ENCODE measurements at places on chromosomes 11 and 22. TPM values are rescaled to one million over a fixed set of nuclear protein-coding genes. Genes with fewer than 3 reads are reported as not detected.

Gene KCNK7
- 3.0 TPM for total RNA-seq

Gene CNGA4
- 0.36 TPM for total RNA-seq

DNA sequence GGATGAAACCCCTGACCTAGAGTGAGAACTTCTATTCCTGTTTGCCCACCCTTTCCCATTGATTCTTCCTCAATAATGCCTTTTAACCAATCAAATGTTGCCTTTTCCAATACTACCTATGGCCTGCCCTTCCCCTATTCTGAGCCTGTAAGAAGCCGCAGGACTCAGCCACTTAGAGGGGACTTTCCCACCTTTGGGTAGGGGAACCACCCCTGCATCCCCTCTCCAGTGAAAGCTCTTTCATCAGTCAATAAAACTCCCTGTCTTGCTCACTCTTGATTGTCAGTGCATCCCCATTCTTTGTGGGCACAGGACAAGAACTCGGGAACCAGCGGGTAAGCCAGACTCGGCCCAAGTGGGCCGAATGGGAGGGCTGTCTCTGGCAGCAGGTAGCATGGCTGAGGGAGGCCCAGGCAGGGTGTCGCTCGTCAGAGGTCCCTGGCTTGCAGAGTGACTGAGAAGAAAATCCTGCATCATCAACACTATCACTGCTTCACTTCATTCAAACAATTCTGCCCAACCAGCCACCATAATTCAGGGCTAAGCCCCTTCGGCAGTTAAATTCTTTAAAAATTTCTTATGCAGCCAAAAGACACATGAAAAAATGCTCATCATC lies 30.4 kb downstream of the LDHAL6A start:
- H3K27me3 ChIP-seq, result no peaks in the 10 kb centered on the region
- DNase-seq, result no peak
- H3K4me3 ChIP-seq, result no peak overlapping the region
- H3K4me1 ChIP-seq, result no peaks in the 10 kb centered on the region
- H3K27ac ChIP-seq, result no peak overlapping the region
- peaks cover 63% of the 10 kb centered on the region for H3K36me3 ChIP-seq

- no peak overlapping the region for H3K4me3 ChIP-seq
- no peak overlapping the region for H3K27ac ChIP-seq
- H3K36me3 ChIP-seq, result no peaks in the 10 kb centered on the region
- no peaks in the 10 kb centered on the region for H3K4me1 ChIP-seq
These were observed 10.4 kb upstream of the THY1 start for GRCh38 chr11:119433358-119433725.

DNA sequence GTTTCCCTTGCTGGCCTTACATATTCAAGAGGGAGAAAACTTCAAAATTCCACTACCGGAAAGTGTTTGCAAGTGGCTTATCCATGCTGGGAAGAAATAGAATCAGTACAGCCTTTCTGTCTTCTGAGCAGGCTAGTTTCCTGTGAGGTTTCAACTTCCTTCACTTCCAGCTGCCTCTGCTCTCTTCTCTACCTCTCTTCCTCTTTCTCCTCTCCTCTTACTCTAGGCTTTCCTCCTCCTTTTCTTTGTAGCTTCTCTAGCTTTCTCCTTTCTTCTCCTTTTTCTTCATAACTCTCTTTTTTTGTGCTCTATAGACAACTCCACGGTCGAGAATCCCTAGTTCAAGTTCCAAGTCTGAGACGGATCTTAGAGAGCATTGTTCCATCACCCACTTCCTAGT lies 421.8 kb downstream of the ETS1 start:
- no peaks in the 10 kb centered on the region for H3K36me3 ChIP-seq
- no peak overlapping the region for H3K27ac ChIP-seq
- H3K4me1 ChIP-seq, result no peaks in the 10 kb centered on the region

GRCh38 chr11:43907028-43907975 lies 26.7 kb downstream of the ALKBH3 start:
- peaks cover 4% of the 10 kb centered on the region for H3K36me3 ChIP-seq
- H3K4me3 ChIP-seq, result no peak overlapping the region
- no peak overlapping the region for H3K27ac ChIP-seq
- no peaks in the 10 kb centered on the region for H3K4me1 ChIP-seq
- H3K27me3 ChIP-seq, result no peaks in the 10 kb centered on the region
- no peak for DNase-seq

- no peak overlapping the region for H3K4me3 ChIP-seq
- no peak overlapping the region for H3K27ac ChIP-seq
- H3K27me3 ChIP-seq, result peaks cover 5% of the 10 kb centered on the region
- no peaks in the 10 kb centered on the region for H3K36me3 ChIP-seq
These were observed 102.4 kb downstream of the RPL27A start for GRCh38 chr11:8784954-8785353.

DNA sequence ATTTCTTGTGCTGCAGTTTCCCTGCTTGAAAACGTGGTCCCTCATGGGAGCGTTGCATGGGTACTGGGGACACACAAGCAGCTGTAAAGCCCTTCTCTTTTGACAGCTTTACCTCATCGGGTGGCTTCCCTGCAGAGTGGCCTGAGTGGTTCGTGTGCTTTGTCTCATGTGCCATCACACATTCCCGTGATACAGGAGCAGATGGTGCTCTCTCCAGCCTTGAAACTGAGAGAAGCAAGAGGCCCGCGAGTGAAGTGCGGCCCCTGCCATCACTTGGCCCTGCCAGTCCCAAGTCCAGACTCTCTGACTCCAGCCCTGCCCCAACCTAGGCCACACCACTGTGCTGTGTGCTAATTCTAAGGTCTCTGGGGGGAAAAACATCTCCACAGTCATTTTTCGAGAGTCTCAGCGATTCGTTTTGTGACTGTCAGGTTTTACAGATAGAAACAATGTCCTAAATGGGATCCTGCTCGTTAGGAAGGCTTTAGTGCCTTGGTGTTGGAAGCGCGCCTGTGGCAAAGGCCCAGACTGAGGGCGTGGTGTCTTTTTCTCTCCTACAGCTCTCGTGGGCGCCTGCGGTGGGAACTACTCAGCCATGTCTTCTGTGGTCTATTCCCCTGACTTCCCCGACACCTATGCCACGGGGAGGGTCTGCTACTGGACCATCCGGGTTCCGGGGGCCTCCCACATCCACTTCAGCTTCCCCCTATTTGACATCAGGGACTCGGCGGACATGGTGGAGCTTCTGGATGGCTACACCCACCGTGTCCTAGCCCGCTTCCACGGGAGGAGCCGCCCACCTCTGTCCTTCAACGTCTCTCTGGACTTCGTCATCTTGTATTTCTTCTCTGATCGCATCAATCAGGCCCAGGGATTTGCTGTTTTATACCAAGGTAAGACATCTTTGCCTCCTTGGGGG lies 64.2 kb downstream of the KREMEN1 start:
- H3K27ac ChIP-seq, result no peak overlapping the region
- H3K36me3 ChIP-seq, result no peaks in the 10 kb centered on the region
- no peak for DNase-seq
- no peaks in the 10 kb centered on the region for H3K4me1 ChIP-seq
- H3K4me3 ChIP-seq, result no peak overlapping the region

Gene WBP2NL
- total RNA-seq, result 2.8 TPM

Gene DLG2
- 3.5 TPM for total RNA-seq

DNA sequence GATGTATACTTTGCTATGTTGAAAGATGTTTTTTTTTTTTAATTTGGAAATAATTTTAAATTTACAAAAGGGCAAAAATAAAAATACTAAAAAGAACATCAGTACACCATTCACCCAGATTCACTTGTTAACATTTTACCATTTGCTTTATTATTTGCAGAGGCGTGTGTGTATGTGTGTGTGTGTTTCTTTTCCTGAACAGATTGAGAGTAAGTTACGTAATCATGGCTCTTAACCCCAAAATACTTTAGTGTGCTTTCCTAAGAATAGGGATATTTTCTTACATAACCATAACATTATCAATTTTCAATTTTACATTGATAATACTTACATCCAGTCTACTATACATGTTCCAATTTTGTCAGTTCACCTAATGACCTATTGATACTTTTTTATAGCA lies 91.5 kb upstream of the HORMAD2 start:
- peaks cover 54% of the 10 kb centered on the region for H3K36me3 ChIP-seq
- H3K4me1 ChIP-seq, result no peaks in the 10 kb centered on the region
- no peak for DNase-seq
- no peaks in the 10 kb centered on the region for H3K27me3 ChIP-seq
- no peak overlapping the region for H3K4me3 ChIP-seq

Gene DDX25
- total RNA-seq, result not detected

- no peaks in the 10 kb centered on the region for H3K36me3 ChIP-seq
- H3K27ac ChIP-seq, result no peak overlapping the region
- no peak overlapping the region for H3K4me3 ChIP-seq
- no peaks in the 10 kb centered on the region for H3K27me3 ChIP-seq
- no peaks in the 10 kb centered on the region for H3K4me1 ChIP-seq
These were observed 619.8 kb downstream of the JRKL start for GRCh38 chr11:97009613-97010012.

GRCh38 chr22:34975721-34976120 lies 90.2 kb upstream of the ISX start:
- no peak for DNase-seq
- H3K4me1 ChIP-seq, result no peaks in the 10 kb centered on the region
- no peak overlapping the region for H3K27ac ChIP-seq
- H3K27me3 ChIP-seq, result no peaks in the 10 kb centered on the region
- no peak overlapping the region for H3K4me3 ChIP-seq

DNA sequence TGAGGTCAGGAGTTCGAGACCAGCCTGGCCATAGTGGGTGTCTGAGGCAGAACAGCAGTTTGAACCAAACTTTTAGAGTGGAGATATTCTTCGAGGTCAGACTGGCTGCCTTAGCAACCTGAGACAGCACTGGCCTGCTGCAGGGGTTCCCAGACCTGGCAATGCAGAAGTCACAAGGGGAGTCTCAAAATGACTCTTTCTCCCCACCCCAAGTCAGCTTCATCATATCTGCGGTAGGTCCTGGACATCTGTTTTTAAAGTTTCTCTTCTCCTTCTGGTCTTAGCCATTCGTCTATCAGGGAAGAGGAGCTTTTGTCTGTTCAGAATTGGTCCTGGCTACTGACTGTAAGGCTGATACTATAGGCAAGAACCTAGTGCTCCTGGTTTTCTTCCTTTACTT lies 14.5 kb upstream of the CLMP start:
- DNase-seq, result no peak
- H3K4me1 ChIP-seq, result no peaks in the 10 kb centered on the region
- peaks cover 9% of the 10 kb centered on the region for H3K27me3 ChIP-seq
- H3K27ac ChIP-seq, result no peak overlapping the region

- H3K27ac ChIP-seq, result no peak overlapping the region
- DNase-seq, result no peak
- H3K27me3 ChIP-seq, result peaks cover 4% of the 10 kb centered on the region
- H3K4me3 ChIP-seq, result no peak overlapping the region
These were observed 11.4 kb downstream of the ETS1 start for GRCh38 chr11:128575961-128576350.

Gene SMIM35
- 0.36 TPM for total RNA-seq

Gene USP35
- 18.0 TPM for total RNA-seq

DNA sequence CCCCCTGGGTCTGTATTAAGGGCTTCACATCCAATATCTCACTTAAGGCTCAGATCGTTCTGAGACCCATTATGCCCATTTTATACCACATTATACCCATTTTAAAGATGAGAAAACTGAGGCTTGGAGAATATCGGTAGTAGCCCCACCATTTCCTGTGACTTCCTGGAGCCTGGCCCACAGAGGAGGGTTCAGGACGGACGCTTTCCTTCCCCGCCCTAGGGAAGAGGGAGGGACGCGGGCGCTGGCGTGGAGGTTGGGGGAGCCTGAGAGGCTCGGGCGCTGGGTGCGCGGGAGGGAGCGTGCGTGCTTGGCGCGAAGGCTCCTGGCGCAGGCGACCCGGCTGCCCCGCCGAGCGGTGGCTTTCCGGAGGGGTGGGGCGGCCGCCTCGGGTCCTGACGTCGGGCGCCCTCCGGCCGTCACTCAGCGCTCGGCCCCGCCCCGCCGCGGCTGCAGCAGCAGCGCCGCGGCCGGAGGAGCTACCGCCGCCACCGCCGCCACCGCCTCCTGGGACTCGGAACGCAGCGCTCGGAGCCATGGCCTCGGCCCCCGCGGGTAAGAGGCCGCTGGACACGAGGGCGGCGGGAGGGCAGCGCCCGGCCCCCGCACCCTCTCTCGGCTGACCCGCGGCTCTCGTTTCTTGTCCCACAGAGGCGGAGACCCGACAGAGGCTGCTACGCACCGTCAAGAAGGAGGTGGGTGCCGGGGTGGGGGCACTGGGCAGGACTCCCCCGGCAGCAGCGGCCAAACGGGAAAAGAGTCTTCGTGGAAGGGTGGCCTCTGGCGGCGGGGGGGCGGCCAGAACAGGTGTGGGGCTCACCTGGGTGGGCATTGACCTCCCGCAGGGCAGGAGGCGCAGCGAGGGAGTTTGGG lies at the start of gene SGSM1:
Gene SGSM1 (plus strand): TSS at position 422 of the 873 bp plus-strand sequence. CDS start 115 bp downstream, at position 537.
- no peaks in the 10 kb centered on the region for H3K36me3 ChIP-seq
- H3K27me3 ChIP-seq, result peaks cover 12% of the 10 kb centered on the region
- peak within 1 kb of the TSS; percentile 36 for H3K27ac ChIP-seq
- peak; percentile 80 for DNase-seq

Gene PGA5
- total RNA-seq, result not detected

- H3K27me3 ChIP-seq, result no peaks in the 10 kb centered on the region
- no peaks in the 10 kb centered on the region for H3K4me1 ChIP-seq
- no peak overlapping the region for H3K27ac ChIP-seq
- H3K4me3 ChIP-seq, result no peak overlapping the region
- H3K36me3 ChIP-seq, result no peaks in the 10 kb centered on the region
These were observed 238.4 kb upstream of the CTSC start for GRCh38 chr11:88575916-88576315.

DNA sequence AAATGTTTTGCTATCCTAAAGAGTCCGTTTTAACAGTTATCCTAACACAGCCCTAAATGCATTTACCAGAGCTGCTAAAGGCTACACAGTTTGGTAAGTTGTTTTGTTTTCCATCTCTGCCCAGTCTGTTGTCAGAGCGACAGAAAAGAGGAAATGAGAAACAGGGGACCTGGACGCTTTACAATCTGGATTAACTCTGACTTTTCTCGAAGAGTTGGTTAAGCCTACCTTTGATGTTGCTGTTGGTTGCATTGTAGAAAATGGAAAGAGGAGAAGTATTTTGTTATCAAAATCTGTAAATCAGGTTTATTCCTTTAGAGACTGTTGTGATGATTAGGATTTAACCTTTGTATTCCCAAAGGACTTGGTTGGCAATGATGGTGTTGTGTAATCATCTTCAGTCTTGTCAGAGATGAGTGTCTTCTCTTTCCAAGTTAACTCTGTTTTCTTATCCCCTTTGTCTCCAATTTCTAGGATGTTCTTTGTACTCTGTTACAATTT lies 481 bp downstream of the ANGPTL5 start:
- peak; percentile 15 for DNase-seq
- no peaks in the 10 kb centered on the region for H3K36me3 ChIP-seq
- peak overlapping the region; percentile 76 for H3K27ac ChIP-seq
- peaks cover 10% of the 10 kb centered on the region for H3K4me1 ChIP-seq

DNA sequence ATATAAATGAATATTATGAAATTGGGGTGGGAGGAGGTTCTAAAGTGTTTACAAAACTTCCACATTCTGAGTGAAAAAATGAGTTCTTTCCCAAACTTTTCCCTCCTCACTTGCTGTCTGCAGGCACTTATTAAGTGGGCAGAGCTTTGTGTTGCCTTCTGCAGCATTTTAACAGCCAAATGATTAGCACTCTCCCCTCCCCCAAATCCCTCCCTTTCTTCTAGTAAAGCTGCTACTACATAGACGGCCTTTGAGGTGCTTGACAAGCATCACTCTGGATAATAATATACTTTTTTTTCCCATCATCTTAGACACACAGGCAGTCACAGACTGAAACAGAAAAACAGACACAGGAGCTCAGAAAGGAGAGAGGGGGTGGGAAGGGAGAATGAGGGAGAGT lies 493.5 kb downstream of the DLG2 start:
- H3K4me1 ChIP-seq, result no peaks in the 10 kb centered on the region
- no peak overlapping the region for H3K27ac ChIP-seq
- H3K36me3 ChIP-seq, result no peaks in the 10 kb centered on the region
- H3K4me3 ChIP-seq, result no peak overlapping the region
- no peaks in the 10 kb centered on the region for H3K27me3 ChIP-seq
